ENCODE measurements at places on chromosomes 2 and 18. TPM values are rescaled to one million over a fixed set of nuclear protein-coding genes. Genes with fewer than 3 reads are reported as not detected.

GRCh38 chr18:354471-354870 lies 86.6 kb upstream of the THOC1 start:
- no peak for DNase-seq

GRCh38 chr2:210753386-210753785 lies 197.0 kb downstream of the CPS1 start:
- DNase-seq: no peak

GRCh38 chr2:46657042-46657504 lies 177.7 kb downstream of the TMEM247 start:
- DNase-seq: peak; percentile 77

DNA sequence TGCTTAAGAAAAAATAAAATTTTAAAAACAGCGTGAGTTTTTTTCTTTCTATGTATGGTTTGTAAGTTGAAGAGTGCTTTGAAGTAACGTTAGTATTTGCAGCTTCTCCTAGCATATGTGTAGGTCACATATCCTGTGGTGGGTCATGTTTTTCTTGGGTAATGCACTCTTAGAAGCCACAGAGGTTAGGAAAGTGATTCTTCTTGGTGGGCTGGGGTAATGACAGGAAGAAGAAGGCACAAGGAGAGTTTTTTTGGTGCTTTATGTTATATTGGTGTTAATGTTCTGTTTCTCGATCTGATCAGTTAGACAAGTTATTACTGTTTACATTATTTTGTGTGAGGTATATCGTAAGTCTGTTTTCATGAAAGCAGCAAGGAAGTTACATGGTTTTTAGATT lies 109.0 kb downstream of the ICA1L start:
- no peak for DNase-seq

NEU2 gene
- not detected for total RNA-seq

GRCh38 chr18:51442012-51442411 lies 244.5 kb upstream of the MEX3C start:
- DNase-seq: no peak

GRCh38 chr18:13480571-13481255 lies 245.6 kb downstream of the FAM210A start:
- DNase-seq: no peak

DNA sequence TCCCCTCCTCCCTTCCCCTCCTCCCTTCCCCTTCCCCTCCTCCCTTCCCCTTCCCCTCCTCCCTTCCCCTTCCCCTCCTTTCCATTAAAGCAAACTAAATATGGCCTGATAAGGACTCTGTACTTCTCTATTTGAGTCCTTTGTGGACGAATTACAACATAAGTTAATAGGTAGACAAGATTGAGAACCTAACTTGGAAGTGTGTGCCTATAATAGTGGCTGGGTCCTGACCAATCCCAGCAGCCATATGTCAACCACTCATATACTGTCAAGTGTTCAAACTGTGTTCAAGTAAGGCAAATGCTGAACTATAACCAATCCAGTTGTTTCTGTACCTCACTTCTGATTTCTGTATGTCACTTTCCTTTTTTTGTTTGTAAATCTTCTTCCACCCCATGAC lies 97.1 kb upstream of the RBMS1 start:
- no peak for DNase-seq

PROKR1 gene
- total RNA-seq: 0.50 TPM

LRRTM4 gene
- 0.08 TPM for total RNA-seq

- DNase-seq: no peak
Observed at GRCh38 chr2:10741139-10741538, 19.7 kb downstream of the ATP6V1C2 start.

RAB6C gene
- total RNA-seq: 1.9 TPM

GRCh38 chr2:64787019-64787365 lies 133.3 kb upstream of the SERTAD2 start:
- DNase-seq: no peak

DNA sequence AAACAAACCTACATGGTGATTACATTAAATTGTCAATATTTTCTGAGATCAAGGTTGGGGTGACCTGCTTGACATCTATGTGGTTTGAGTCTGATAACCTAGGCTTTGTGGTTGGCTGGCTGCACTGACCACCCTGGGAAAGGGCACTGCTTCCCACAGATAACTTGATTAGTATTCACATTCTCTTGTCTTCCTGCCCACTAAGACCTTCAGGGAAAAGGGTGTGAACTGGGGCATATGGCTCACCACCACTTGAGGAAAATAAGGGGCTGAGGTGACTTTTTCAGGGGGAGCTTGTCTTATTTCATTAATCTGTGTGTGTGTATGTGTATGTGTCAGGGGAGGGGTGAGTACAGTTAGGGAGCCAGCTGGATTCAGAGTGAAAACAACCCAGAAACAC lies 1.5 kb downstream of the SMYD1 start:
- no peak for DNase-seq

All from testis (tissue), 5 donors.